NCI-H446 treated with DMSO at 0.1 percent for 48 hours (cell line): ENCODE measurements at places on chromosomes 2 and 18.

GRCh38 chr18:57648414-57648813 lies 26.8 kb upstream of the NARS1 start:
- no peak for DNase-seq

- no peak for DNase-seq
Measured at GRCh38 chr2:6196449-6196848, 504.3 kb downstream of the SOX11 start.

DNA sequence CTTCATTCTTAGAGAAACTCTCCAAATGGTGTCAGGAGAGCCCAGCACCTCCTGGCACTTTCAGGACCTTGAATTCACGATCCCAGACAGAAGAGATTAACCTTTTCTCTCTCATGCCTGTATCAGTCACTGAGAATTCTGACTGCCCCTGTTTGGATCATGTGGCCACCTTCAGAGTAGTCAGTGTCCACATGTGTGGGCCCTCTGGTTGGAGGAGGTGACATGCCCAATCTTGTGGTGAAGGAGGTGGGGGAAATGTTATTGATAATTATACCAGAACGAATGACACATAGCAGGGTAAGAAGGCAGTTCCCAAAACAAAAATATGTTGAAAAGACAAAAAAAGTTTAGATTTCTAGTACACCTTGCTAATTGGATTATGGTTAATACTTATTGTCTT lies 31.7 kb downstream of the UBXN4 start:
- no peak for DNase-seq

- DNase-seq: no peak
Measured at GRCh38 chr2:26088038-26088643, 54.3 kb downstream of the RAB10 start.

- DNase-seq: no peak
Measured at GRCh38 chr18:79933765-79934164, 17.7 kb downstream of the SLC66A2 start.

DNA sequence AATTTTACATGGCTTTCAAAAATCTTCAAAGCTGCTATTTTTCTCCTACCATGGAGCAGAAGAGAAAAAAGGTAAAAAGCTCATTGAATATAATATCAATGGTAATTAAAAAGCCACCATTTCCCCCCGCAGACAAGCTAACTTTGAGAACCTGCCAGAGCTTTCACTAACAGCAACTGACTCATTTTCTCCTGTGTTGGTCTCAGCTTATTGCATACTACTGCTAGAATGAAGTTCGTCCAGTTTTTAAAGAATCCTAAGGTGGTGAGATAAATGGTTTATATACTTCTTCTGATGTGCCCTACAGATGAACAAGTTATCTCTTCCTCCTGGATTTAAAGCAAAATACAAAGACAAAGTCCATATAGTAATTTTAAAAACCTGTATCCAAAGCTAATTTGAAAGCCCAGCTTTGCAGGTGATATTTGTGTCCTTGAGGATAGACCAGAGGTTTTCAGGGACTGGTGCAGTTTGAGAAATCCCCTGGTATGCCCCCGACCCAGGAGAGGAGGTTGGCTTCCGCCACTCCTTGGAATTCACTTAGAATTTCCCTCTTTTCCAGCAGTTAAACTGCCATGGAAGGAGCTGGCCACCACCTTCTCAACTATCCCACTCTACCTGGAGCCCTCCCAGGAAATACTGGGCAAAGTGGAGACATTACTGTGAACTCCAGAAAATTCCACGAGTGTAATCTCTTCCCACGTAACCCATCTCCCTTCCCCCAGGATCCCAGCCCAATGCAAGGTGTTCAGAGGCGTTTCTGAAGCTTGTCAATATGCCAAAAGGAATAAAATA lies 17.5 kb downstream of the YPEL5 start:
- no peak for DNase-seq

- no peak for DNase-seq
Measured at GRCh38 chr2:240358821-240359397, 76.6 kb upstream of the GPC1 start.
